ENCODE measurements at places on chromosomes 5 and 9.

DNA sequence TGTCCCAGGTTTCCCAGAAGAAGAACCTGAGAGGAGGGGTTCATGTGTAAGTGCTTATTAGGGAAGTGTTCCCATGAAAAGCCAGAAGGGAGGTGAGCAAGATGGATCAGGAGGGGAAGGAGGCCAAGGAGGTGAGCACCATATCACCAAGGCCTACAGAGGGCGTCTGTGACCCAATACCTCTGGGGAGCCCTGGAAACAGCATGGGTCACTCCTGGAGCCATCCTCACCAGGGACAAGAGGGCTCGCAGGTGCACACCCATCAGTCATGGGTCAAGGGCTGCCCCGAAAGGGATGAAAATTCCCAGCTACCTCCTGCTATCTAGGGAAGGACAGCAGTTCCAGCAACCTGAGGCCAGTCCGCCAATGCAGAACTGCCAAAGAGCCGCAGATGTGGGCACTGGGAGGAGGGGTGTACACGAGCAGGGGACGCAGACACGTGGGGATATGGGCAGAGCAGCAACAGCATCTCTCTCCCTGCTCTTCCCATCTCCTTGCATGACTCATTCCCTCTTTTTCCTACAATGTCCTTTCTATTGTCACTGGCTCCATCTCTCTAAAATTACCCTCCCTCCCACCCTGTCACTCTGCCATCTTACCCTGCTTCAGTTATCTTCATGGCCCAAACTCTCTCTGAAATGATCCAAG is 167.6 kb upstream of the FSTL4 start:
- DNase-seq = no peak

DNA sequence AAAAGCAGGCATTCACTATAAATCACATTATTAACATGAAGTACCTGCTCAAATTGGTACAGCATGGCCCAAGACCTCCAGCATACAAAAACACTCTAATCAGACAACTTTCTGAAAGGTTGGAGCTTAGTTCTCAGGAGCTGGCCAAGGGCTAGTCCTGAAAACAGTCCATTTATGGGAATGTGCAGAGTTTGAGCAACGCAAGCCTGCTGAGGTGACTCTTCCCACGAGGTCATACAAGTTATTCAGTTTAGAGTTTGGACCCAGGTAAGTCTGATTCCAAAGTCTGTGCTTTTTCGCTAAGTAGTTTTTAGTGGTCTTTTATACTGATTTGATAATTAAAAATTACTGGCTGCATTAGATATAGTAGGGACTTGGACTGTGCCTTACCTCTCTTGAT is 52.6 kb downstream of the AP3S1 start:
- DNase-seq = no peak

- DNase-seq = no peak
Observed at GRCh38 chr5:7805379-7805778, 45.6 kb downstream of the CFAP90 start.

- DNase-seq = no peak
Observed at GRCh38 chr5:123776761-123777160, 264.8 kb downstream of the CSNK1G3 start.

- DNase-seq = peak; percentile 43
Observed at GRCh38 chr5:43073597-43074546, 33.8 kb upstream of the ANXA2R start.
